ENCODE measurements at places on chromosomes 7 and 10.

GRCh38 chr7:103664577-103664976 is 218.6 kb upstream of the SLC26A5 start:
- H3K4me3 ChIP-seq, result no peak overlapping the region
- H3K4me1 ChIP-seq, result no peaks in the 10 kb centered on the region
- no peaks in the 10 kb centered on the region for H3K27me3 ChIP-seq
- DNase-seq, result no peak
- H3K36me3 ChIP-seq, result no peaks in the 10 kb centered on the region
- no peak overlapping the region for H3K27ac ChIP-seq

- peaks cover 9% of the 10 kb centered on the region for H3K4me1 ChIP-seq
- no peak overlapping the region for H3K4me3 ChIP-seq
- peak overlapping the region; percentile 89 for H3K27ac ChIP-seq
- H3K27me3 ChIP-seq, result no peaks in the 10 kb centered on the region
These were observed 7.6 kb upstream of the ASCC1 start for GRCh38 chr10:72223743-72224101.

GRCh38 chr10:124316326-124316725 is 102.4 kb downstream of the OAT start:
- no peak for DNase-seq
- H3K4me1 ChIP-seq, result no peaks in the 10 kb centered on the region
- H3K27ac ChIP-seq, result no peak overlapping the region

DNA sequence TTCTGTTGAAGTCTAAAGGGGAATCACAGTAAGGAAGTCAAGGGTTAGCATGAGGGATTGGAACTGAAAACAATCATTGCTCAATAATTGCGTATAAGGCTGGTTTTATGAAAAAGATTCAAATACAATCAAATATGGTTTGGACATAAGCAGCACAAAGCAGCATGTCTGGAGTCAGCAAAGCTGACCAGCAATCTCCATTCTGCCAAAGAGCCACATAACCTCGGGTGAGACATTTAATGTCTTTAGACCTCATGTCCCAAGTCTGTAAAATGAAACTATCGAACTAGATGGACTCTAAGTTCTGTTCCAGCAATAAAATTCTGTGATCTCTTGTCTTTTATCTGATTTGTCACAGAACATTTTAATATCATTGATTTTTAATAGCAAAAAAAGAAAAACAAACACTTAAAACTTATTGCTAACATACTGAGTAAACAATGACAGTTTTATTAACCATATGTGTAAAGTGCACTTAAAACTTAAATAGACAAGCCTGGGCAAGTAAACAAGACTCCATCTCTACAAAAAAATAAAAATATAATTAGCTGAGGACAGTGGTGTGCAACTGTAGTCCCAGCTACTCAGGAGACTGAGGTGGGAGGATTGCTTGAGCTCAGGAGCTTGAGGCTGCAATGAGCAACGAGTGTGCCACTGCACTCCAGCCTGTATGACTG is 217.0 kb downstream of the MAGI2 start:
- no peak for DNase-seq
- H3K27me3 ChIP-seq, result no peaks in the 10 kb centered on the region
- no peaks in the 10 kb centered on the region for H3K4me1 ChIP-seq
- H3K36me3 ChIP-seq, result no peaks in the 10 kb centered on the region

GRCh38 chr10:16518822-16519221 is 2.9 kb downstream of the C1QL3 start:
- no peak overlapping the region for H3K27ac ChIP-seq
- peaks cover 6% of the 10 kb centered on the region for H3K4me1 ChIP-seq
- H3K36me3 ChIP-seq, result no peaks in the 10 kb centered on the region
- no peak overlapping the region for H3K4me3 ChIP-seq
- peaks cover 10% of the 10 kb centered on the region for H3K27me3 ChIP-seq
- no peak for DNase-seq

GRCh38 chr10:14678637-14679036 is 96.1 kb downstream of the FAM107B start:
- H3K36me3 ChIP-seq, result no peaks in the 10 kb centered on the region
- no peak for DNase-seq
- no peaks in the 10 kb centered on the region for H3K27me3 ChIP-seq
- no peak overlapping the region for H3K27ac ChIP-seq

DNA sequence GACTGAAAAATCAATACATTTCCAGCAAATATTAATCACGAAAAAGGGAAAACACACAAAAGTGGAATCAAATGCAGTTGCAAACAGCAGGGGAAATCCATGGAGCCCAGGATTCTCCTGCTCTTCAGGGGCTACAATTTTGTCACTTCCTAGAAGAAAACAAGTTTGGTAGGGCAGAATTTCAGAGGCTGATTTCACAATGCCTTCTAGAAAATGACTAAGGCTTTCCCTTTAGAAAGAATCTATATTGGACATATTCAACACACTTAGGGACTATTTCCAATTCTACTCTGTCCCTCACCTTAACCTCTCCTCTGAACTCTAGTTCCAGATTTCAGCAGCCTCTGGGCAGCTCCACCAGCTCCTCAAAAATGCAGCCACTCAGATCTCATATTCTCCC is 111.3 kb downstream of the HECTD2 start:
- no peak overlapping the region for H3K4me3 ChIP-seq
- DNase-seq, result no peak
- H3K36me3 ChIP-seq, result no peaks in the 10 kb centered on the region
- H3K27ac ChIP-seq, result peak overlapping the region; percentile 70
- H3K4me1 ChIP-seq, result peaks cover 12% of the 10 kb centered on the region
- no peaks in the 10 kb centered on the region for H3K27me3 ChIP-seq

GRCh38 chr10:133393401-133394063 is 425 bp upstream of the MTG1 start:
- H3K4me3 ChIP-seq, result peak overlapping the region; percentile 62
- peak overlapping the region; percentile 92 for H3K27ac ChIP-seq
- H3K4me1 ChIP-seq, result peaks cover 4% of the 10 kb centered on the region
- DNase-seq, result no peak

DNA sequence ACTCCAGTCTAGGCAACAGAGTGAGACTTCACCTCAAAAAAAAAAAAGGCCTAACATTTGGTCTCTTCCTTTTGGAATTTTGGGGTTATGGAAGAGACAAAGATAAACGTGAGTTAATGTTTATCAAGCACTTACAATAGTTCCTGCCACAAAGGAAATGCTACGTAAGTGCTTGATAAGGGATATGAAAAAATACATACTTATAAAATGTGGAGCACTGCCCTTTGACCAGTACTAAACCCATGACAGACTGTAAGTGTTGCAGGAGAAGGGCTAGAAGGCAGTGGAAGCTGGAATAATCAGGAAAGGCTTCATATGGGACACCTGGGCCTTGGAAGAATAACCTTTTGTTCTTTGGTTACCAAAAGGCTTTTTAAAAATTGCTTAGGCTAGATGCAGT is 25.5 kb downstream of the TMEM248 start:
- H3K27me3 ChIP-seq, result no peaks in the 10 kb centered on the region
- no peak overlapping the region for H3K4me3 ChIP-seq
- H3K27ac ChIP-seq, result no peak overlapping the region
- no peak for DNase-seq
- H3K4me1 ChIP-seq, result no peaks in the 10 kb centered on the region

GRCh38 chr10:21417172-21417712 is 108.2 kb downstream of the SKIDA1 start:
- H3K4me1 ChIP-seq, result no peaks in the 10 kb centered on the region
- no peak overlapping the region for H3K27ac ChIP-seq
- H3K27me3 ChIP-seq, result no peaks in the 10 kb centered on the region

- H3K4me3 ChIP-seq, result no peak overlapping the region
- no peaks in the 10 kb centered on the region for H3K4me1 ChIP-seq
- no peak for DNase-seq
These were observed 650.3 kb upstream of the ADARB2 start for GRCh38 chr10:2387672-2388071.

DNA sequence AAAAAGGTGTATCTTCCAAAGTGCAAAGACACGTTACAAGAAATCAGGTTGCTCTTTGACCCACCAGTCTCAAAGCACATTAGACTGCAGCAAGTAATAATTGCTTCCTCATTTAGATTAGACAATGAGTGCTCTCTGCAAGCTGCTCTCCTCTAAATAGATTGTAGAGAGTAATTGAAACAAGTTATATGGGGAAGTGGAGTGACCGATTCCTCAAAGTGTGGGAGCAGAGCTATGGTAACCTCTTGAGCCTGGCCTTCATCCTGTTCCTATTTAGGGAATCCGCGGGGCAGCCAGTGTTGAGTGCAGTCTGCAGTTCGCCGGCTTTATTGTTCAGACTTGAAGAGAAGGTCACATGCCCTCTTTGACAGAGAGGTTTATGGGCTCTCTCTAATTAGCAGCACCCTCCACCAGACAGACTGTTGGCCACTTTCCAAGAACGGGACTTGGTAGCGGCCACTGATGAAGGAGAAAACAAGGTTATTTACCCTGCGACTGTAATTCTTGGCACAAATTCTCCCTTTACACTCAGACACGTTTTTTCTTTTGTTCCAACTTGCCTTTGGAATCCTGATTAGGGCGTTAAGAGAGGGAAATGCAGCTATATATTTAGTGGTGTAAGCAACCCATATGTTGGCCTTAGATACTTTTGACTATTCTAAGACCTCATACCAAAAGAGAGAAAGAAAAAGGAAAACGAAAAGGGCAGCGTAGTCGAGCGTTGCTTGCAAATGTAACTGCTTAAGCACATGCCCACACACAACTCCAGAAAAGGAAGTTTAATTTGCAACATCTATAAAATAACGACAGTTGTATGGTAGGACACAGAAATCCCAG is 107.5 kb downstream of the REEP3 start:
- peaks cover 10% of the 10 kb centered on the region for H3K4me1 ChIP-seq
- H3K36me3 ChIP-seq, result no peaks in the 10 kb centered on the region
- DNase-seq, result no peak
- peak overlapping the region; percentile 73 for H3K4me3 ChIP-seq
- no peaks in the 10 kb centered on the region for H3K27me3 ChIP-seq

GRCh38 chr10:6595499-6595898 is 15.4 kb upstream of the PRKCQ start:
- H3K4me1 ChIP-seq, result no peaks in the 10 kb centered on the region
- H3K4me3 ChIP-seq, result no peak overlapping the region
- H3K27ac ChIP-seq, result no peak overlapping the region
- DNase-seq, result no peak
- no peaks in the 10 kb centered on the region for H3K27me3 ChIP-seq
- H3K36me3 ChIP-seq, result no peaks in the 10 kb centered on the region

- peaks cover 92% of the 10 kb centered on the region for H3K27me3 ChIP-seq
- H3K36me3 ChIP-seq, result no peaks in the 10 kb centered on the region
- no peak overlapping the region for H3K4me3 ChIP-seq
- H3K4me1 ChIP-seq, result no peaks in the 10 kb centered on the region
- no peak for DNase-seq
These were observed 430.8 kb downstream of the PLXNA4 start for GRCh38 chr7:132145466-132145865.

- no peaks in the 10 kb centered on the region for H3K36me3 ChIP-seq
- no peak overlapping the region for H3K27ac ChIP-seq
- no peak overlapping the region for H3K4me3 ChIP-seq
- no peak for DNase-seq
- H3K27me3 ChIP-seq, result no peaks in the 10 kb centered on the region
These were observed 49.6 kb downstream of the INPP5A start for GRCh38 chr10:132587175-132587574.

GRCh38 chr7:131623154-131623553 is 66.7 kb upstream of the PODXL start:
- DNase-seq, result no peak
- peaks cover 7% of the 10 kb centered on the region for H3K27me3 ChIP-seq
- no peak overlapping the region for H3K27ac ChIP-seq
- H3K36me3 ChIP-seq, result no peaks in the 10 kb centered on the region
- H3K4me1 ChIP-seq, result no peaks in the 10 kb centered on the region

DNA sequence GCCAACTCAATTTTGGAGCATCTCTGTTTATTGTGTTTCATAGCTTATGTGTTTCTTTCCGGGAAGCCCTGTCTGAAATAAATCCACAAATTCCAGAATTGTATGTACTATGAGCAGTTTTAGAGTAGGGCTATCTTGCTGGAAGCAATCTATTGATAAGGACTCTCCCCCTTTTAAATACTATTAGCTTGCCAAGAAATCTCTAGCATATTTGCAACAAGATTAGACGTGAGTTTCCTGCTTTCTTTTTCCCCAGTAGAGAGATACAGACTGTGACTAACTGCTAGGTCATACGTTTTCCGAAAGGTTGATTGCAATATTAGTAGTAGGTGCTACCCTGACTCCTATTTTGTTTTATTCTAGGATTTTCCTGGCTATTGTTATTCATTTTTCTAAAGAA is 277.0 kb downstream of the MALRD1 start:
- no peaks in the 10 kb centered on the region for H3K27me3 ChIP-seq
- no peak overlapping the region for H3K27ac ChIP-seq
- H3K36me3 ChIP-seq, result no peaks in the 10 kb centered on the region
- no peak for DNase-seq
- no peaks in the 10 kb centered on the region for H3K4me1 ChIP-seq
- H3K4me3 ChIP-seq, result no peak overlapping the region

GRCh38 chr7:31071645-31072029 is 19.5 kb downstream of the ADCYAP1R1 start:
- no peak overlapping the region for H3K4me3 ChIP-seq
- no peaks in the 10 kb centered on the region for H3K4me1 ChIP-seq
- no peak overlapping the region for H3K27ac ChIP-seq
- H3K27me3 ChIP-seq, result no peaks in the 10 kb centered on the region

GRCh38 chr10:67438605-67439304 is 257.2 kb downstream of the CTNNA3 start:
- no peak overlapping the region for H3K27ac ChIP-seq
- no peak overlapping the region for H3K4me3 ChIP-seq
- H3K4me1 ChIP-seq, result no peaks in the 10 kb centered on the region
- H3K36me3 ChIP-seq, result no peaks in the 10 kb centered on the region
- no peaks in the 10 kb centered on the region for H3K27me3 ChIP-seq
- DNase-seq, result no peak

- no peaks in the 10 kb centered on the region for H3K4me1 ChIP-seq
- no peak for DNase-seq
- no peaks in the 10 kb centered on the region for H3K27me3 ChIP-seq
- H3K36me3 ChIP-seq, result no peaks in the 10 kb centered on the region
These were observed 431.2 kb downstream of the RPS24 start for GRCh38 chr10:78464856-78465267.

- H3K27me3 ChIP-seq, result no peaks in the 10 kb centered on the region
- no peak for DNase-seq
- peak overlapping the region; percentile 64 for H3K27ac ChIP-seq
- H3K4me1 ChIP-seq, result peaks cover 68% of the 10 kb centered on the region
- H3K4me3 ChIP-seq, result peak overlapping the region; percentile 72
These were observed 43.9 kb downstream of the FOXK1 start for GRCh38 chr7:4725850-4726450.

DNA sequence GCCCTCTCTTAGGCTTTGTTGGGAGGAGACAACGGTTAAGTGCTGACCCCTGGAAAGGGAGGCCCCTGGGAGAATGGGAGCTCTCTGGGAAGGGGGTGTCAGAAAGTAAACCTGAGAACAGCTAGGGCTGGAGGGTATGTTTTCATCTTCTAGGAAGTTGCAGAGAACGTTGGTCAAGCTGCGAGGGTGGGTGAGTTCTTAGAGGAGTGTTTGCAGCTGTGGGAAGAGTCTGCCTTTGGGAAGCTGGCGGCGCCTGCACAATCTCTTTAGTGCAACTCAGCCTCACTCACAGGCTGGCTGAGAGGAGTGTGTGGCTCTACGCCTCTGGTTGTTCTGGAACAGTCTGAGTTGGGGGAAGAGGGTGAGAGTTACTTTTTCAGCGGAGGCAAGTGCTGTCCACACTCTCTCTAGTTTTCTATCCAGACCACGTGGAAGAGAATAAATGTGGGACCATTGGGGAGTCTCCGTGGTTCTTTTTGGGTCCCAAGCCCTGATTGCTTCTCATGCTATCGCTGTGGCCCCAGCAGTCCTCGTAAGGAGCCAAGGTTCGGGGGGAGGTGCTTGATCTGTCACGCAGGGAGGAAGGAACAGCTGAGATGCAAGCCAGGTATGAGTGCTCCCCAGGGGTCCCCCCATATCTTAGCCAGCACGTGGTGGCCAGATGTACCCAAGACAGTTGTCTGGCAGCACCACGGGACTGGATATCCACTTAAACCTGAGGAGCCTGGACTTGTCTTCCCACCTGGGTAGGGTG is 237.2 kb downstream of the BUB3 start:
- no peaks in the 10 kb centered on the region for H3K4me1 ChIP-seq
- H3K27me3 ChIP-seq, result no peaks in the 10 kb centered on the region
- no peak overlapping the region for H3K4me3 ChIP-seq
- H3K27ac ChIP-seq, result no peak overlapping the region
- no peaks in the 10 kb centered on the region for H3K36me3 ChIP-seq

Measured in esophagus squamous epithelium (tissue), 5 donors.